GM13976 (cell line): ENCODE measurements at places on chromosomes 13 and 19.

- DNase-seq = no peak
Observed at GRCh38 chr13:89066868-89067466, 1395.8 kb downstream of the SLITRK5 start.

- DNase-seq = peak; percentile 52
Observed at GRCh38 chr13:98875146-98875729, 102.6 kb downstream of the DOCK9 start.

DNA sequence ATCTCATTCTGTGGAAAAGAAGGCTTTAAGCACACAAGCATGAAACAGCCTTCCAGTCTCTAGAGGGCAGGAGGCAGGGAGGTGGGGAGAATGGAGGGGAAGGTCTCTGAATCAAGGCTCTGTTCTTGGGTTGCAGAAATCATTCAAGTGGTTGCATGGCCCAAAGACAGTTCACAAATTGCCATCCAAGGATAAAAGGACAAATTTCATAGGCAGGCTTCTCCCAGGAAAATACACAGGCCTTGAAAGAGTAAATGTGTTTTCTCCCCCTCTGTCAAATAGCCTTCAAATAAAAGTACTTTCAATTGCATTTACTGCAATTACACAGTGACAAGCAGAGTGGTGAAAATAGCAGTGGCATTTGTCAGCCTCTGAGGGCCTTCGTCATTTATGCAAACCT is 450.8 kb downstream of the DCT start:
- DNase-seq = no peak

DNA sequence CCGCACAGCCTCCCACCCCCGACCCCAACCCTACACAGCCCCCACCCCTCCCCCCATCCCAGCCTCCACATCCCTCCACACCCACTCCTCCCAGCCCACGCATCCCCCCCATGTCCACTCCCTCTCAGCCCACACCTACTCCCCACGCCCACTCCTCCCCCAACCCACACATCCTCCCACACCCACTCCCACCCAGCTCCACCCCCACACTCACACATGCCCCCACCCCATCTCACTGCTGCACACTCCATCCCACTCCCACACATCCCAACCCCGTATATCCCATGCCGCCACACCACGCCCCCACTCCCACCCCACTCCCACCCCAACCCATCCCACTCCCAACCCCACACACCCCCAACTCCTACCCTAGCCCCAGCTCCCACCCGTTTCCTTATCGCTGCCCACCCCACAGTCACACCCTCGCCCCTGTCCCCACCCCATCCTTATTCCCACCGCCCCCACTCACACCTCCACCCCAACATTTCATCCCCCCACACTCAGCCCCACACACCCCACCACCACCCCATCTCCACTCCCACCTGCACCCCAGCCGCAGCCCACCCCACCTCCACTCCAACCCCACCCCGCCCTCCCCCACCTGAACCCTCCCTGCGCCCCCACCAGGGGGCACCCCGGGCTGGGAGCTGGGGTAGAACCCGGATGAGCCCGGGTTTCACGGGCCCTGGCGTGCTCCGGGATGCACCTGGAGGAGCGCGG is 809 bp downstream of the TDRD12 start:
- DNase-seq = no peak

DNA sequence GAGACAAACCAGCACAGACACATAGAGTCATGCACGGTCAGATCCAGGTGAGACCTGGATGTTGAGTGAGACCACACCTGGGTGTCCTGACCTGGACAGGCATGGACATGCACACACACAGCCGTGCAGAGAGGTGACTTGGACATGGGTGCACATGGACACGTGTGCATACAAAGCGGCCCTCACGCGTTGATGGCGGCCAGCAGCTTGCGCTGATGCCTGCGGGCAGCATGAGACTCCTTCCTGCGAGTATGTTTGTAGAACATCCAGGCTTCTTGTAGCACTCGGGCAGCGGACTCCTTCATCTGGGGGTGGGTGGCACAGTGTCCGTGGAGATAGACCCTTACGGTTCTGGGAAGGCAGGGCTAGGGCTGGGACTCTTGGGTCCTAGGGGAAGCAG is 11.5 kb downstream of the KCNN4 start:
- DNase-seq = no peak

DNA sequence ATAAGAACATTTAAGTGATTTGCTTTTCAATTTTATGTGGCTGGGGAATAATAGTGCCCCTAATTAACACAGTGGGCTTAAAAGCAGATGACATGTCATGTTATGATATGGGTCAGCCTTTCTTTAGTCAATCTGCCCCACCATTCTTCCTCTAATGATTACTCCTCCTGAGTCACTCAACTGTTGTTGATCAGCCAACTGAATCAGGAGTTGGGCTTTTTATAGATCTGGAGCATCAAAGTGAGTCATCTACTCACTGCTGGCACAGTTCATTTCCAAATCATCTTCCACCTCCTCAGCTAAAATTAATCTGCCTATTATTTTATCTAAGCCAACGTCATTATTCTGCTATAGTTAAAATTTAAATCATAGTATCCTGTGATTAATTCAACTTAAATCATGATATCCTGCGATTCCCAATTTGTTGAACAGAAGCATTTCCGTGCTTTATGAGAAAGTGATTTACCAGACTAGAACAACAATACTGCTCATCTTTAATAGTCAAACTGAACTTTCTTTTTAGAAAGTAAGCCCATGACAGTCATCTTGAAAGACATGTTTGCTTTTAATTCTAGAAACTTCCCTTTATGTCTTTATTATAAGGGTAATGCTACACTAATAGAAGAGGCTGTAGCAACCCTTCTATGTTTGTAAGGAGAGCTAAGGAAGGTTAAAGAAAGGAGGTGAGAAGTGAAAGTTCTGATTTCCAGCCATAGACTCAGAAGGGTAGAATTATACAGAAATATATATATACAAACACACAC is 551.4 kb downstream of the TBC1D4 start:
- DNase-seq = no peak

- no peak for DNase-seq
Observed at GRCh38 chr19:13117176-13117771, 734 bp upstream of the TRMT1 start.

DNA sequence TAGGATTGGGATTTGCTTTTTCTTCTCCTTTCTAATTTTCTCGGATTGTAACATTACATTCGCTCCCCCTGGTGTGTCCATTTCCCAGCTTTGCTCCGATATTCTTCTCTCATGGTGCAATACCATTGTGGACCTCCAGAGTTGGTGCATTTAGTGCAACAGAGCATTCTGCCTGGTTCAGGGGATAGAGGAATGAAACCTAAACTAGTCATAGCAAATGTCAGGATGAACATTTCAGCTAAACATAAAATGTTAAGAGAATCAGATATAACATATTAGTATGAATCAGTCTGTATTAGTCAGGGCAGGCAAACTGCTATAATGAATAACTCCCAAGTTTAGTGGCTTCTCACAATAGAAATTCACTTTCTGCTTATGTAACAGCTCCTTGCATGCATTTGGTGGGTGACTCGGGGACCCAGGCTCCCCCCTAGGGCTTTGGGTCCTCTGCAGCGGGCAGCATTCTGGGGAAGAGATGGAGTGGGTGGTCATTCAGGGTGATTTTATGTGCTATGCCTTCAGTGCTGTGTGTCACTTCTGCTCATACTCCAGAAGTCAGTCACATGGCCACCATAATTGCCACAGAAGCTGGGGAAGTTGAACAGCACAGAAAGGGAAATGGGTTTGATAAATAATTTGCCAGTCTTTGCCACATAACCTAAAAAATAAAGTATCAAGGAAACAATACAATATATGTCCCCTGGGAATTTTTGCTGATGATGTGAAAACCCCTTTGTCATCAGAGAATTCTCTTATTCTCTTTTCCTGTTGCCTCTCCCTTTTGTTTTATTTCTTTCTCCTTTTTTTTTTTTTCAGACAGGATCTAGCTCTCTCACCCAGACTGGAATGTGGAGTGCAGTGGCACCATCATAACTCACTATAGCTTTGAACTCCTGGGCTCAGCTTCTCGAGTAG is 111.0 kb downstream of the HSPH1 start:
- DNase-seq = no peak

- DNase-seq = no peak
Observed at GRCh38 chr19:10454267-10454666, 33.9 kb downstream of the PDE4A start.

- DNase-seq = no peak
Observed at GRCh38 chr13:50511877-50512341, 331.6 kb downstream of the DLEU7 start.

DNA sequence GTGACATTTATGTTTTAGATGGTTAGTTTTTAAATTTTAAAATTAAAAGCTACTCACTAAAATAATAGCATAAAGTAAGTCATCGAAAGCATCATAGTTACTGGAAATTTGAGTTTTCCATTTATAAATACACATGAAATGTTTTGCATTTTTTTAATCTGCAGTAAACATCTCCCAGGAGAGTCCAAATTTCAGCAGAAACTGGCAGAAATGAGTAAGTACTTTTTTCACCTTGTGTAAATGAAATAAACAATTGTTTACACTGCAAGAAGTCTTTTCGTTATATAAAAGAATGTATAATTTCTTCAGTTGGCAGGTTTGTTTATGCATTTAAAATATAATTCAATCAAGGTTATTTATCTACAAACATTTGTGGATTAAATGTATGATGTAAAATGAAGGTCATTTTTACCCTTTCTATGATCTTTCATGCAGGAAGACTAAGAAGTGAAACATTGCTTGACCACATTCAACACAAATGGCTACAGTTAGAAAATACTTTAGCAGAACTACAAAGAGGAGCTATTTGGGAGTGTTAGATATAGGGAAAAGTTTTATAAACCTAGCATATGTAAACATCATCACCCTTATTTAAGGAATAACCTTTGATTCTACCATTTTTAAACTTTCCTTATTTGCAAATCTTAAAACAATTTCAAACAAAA is 55.6 kb downstream of the RCBTB2 start:
- no peak for DNase-seq

- no peak for DNase-seq
Observed at GRCh38 chr19:56642711-56643459, at the start of gene SMIM17. Gene SMIM17, plus strand, starts transcription at chr19:56643159. Its CDS starts 2,509 bp downstream, at chr19:56645668.

DNA sequence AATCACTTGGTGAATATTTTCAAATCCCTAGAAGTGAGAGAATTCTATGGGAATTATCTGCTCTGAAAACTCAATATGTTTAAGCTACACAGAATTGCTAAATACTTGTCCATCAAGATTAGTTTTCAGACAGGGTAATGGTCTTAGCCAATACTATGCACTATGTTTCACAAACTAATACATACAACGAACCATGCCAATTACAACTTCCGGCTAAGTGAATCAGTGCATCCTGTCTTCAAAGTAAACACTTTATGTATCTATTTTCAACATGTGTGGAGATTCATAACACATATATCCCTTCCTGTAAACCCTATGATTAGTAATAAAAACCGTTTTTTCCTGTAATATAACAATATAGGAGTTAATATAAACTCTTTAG is 181.5 kb downstream of the POSTN start:
- no peak for DNase-seq

GRCh38 chr13:40478775-40479174 is 187.7 kb downstream of the FOXO1 start:
- no peak for DNase-seq

- DNase-seq = no peak
Observed at GRCh38 chr13:97316390-97316789, 94.3 kb downstream of the MBNL2 start.

DNA sequence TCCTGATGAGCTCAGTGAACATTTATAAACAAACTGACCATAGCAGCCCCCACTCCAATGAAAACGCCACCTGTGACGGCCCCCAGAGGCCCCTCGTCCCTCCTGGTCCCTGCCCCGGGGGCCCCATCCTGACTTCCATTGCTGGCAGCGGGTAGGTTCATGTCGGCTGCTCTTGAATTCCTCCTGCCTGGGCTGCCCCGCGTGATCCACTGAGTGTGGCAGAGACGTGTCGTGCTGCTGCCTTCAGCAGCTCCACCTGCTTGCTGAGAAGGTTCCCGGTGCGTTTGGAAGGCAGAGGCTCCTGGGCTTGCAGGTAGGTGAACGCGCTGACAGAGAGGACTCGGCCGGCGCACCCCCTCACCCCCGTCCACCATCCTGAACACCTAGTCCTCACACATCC is 11.6 kb downstream of the C2CD4C start:
- DNase-seq = no peak

DNA sequence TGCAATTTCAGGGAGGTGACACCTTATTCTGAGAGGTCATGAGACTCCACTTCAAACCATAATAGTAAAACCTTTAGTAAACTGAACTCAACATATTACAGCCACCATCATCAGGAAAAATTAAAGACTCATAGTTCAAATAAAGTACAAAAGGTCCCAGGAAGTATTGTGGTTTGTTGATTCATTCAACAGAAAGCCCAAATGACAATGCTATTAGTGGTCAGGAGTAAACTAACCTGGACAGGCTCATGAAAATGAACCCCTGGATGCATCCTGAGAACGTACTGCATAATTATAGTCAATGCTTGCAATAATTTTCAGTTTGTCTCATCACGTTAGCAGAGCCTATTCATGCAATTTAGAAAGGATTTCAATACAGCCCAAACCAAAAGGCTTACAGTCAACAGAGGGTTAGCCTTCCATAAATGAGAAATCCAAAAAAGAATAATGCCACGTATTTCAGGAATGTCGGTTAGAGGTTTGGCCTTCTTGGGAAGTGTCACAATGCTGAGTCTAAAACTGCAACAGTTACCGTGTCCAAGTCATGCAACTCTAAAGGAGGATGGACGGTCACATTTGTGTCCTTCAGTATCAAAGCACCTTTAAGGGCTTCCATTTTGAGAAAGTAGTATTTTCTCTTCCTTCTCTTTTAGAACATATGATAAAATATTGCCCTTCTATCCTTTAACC is 280.8 kb downstream of the ABCC4 start:
- DNase-seq = no peak

DNA sequence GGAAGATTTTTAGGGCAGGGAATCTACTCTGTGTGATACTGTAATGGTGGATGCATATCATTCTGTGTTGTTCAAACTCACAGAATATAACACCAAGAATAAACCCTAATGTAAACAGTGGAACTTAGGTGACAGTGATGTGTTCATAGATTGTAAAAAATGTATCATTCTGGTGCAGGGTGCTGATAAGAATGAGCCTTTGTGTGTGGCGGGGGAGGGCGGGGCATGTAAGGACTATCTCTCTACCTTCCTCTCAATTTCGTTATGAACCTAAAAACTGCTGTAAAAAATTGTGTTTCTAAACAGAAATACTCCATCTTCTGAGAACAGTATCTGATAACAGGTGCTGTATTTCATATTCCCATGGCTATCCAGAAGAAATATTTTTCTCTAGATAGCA is 35.6 kb downstream of the TNFRSF19 start:
- DNase-seq = no peak

DNA sequence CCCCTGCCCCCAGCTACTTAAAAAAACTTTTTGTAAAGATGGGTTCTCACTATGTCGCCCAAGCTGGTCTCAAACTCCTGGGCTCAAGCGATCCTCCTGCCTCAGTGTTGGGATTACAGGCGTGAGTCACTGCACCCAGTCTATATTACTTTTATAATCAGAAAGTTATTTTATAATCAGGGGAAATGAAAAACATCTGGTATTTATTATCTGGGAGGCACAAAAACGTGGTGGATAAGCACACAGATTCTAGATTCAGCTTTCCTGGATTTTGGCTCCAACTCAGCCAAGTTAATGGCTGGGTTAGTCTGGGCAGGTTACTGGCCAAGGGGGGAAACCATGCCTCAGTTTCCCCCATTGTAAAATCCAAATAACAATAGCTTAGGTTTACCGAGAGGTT is 24.7 kb downstream of the KEAP1 start:
- DNase-seq = no peak

- no peak for DNase-seq
Observed at GRCh38 chr13:96036515-96036914, 16.7 kb downstream of the UGGT2 start.

GRCh38 chr19:4380254-4380727 is 20.1 kb downstream of the SH3GL1 start:
- DNase-seq = peak; percentile 64
